ENCODE measurements at places on chromosomes 7 and 10.
A peak's percentile ranks its signal among the peaks of the same experiment; 100 is the strongest.

DNA sequence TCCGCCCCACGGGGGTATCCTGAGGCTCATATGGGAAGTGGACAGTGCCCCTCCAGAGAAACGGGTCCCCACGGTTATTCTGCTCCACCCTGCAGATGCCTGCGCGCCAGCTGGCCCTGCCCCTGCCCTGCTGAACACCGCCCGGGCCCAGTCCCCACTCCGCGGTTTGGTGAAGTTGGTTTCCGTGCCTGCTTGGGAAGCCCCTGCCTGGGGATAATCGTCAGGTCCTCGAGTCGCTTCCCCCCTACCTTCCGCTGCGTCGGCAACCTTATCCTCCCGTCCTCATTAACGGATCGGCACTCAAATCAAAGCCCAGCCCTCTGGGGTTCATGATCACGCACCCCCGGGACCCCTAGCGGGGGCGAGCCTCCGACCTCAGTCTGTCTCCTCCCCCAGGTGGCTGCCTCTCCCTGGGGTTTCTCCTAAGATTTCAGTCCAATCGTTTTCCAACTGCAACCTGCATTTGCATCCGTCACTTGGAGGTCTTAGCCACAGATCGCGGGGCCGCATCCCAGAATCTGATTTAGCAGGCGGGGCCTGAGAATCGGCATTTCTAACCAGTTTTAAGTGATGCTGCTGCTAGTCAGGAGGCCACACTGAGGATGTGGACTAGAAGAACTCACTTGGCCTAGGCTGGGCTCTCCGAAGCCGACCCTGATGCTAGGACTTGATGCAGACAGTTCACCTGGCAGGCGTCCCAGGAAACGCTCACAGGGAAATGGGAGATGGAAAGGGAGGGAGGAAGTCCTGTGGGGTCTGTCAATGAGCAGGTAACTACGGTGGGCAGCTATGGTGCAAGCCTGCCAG, 27.6 kb downstream of the WDR86 start:
- DNase-seq: peak; percentile 13

DNA sequence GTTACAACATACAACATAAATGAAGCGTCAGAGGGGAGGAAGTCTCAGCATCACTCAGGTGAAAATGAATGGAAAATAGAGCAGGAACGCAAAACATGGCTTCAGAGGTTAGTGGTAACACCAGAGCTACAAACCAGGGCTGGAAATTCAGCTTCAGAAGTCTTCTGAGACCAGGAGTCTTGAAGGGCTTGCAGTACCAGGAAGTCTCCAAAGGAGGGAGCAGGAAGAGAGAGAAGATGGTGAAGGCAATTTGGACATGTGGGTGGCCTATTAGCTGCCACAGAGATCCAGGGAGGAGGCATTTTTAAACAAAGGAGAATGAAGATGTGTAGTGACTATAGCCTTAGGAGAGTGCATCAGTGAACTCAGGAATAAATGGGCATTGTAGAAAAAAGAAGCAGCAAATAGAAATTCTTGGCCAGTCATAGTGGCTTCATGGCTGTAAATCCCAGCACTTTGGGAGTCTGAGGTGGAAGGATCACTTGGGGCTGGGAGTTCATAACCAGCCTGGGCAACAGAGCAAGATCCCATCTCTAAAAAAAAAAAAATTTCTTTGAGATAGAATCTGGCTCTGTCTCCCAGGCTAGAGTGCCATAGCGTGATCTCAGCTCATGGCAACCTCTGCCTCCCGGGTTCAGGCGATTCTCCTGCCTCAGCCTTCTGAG, 9.3 kb upstream of the TET1 start:
- no peak for DNase-seq

GRCh38 chr10:62794306-62794705, 10.2 kb upstream of the ADO start:
- no peak for DNase-seq

- no peak for DNase-seq
Observed at GRCh38 chr7:128530855-128531104, 54.2 kb downstream of the METTL2B start.

DNA sequence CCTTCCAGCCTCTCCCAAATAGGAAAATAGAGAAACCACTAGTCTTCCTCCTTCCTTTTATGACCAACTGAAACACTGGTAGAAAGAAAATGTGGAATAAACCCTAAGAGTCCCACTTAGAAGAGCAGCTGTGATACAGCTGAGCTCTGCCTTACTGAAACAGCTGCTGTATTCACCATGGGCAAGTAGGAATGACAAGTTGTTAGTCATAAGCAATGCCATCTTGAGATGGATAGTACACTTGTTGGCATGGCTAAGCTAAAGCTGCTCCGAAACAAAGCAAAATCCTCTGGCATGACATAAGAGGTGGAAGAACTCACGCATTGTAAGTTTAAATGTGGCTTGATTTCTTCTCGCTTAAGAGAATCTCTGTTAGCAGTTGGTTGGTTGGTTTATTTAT, 48.3 kb upstream of the TMEM236 start:
- DNase-seq: no peak

DNA sequence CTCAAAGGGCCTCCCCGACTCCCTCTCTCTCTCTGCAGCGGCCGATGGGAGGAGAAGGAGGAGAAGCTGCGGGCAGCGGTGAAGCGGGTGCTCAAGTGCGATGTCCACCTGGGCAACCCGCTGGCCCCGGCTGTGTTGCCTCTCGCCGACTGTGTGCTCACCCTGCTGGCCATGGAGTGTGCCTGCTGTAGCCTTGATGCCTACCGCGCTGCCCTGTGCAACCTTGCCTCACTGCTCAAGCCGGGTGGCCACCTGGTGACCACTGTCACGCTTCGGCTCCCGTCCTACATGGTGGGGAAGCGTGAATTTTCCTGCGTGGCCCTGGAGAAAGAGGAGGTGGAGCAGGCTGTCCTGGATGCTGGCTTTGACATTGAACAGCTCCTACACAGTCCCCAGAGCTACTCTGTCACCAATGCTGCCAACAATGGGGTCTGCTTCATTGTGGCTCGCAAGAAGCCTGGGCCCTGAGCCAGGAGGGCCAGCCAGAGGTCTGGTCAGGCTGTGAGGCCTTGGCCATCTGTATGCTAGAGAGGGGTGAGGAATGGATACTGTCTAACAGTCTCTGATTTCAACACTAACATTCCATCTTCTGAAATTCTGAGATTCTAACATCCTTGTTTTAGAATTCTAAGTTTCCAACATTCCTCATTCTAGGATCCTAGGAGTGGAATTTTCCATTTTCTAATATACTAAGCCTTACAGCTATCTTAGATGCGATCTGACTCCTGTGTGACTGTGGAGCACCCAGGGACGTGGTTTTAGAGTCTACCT, 3.6 kb downstream of the INMT start:
- DNase-seq: no peak

DNA sequence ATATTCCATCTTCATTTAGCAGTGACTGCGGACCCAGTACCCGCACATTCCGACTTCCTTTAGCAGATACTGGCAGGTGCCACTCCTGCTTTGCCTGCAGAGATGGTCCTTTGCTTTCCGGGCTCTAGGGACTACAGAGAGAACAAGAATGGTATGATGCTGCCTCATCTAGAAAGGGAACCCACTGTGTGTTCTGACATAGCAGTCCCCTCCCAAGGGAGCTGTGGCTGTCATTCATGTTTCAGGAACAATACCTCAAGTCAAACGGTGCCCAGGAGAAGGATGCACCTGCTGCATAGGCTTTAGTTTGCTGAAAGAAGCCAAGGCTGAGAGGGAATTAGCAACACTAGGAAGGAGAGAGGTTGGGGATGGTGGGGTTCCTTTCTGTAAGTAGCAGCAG, 15.9 kb upstream of the TMEM72 start:
- no peak for DNase-seq

GRCh38 chr10:31622978-31623377, 304.0 kb downstream of the ZEB1 start:
- no peak for DNase-seq

- DNase-seq: peak; percentile 44
Observed at GRCh38 chr10:5566614-5567013, 41.9 kb downstream of the CALML3 start.

DNA sequence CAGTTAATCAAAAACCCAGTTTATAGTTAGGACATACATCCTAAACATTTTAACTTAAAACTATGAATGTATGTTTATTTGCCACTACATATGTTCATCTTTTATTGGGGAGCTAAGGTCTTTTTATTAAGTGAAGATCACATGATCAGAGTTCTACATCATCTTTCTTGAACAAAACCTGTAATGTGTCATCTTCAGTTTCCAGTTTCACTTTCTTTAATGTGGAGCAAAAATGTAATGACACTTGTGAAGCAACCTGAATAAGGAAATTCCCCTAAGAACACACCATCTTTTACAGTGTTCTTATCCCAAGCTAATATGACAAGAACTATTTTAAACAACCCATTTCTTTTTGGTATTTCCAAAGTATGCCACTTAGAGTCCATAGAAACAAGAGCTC, 166.7 kb upstream of the BET1 start:
- no peak for DNase-seq

DNA sequence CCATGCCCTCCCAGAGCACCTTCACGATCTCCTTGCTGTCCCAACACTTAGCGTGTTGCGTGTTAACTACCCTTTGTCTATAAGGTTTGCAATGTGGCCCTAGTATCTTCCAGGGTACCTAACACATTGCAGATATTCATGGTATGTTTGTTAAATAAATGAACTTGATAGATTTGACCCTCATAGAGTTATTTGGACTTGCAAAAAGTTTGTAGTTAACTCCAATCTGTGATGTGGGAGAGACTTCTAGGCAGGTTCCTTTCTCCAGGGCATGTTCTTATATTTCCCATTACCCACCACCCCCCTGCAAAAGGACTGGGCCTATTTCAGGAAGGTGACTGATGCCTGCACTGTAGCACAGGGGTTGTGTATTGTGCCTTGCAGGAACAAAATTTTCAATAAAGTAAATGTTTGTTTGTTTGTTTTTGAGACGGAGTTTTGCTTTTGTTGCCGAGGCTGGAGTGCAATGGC, 612 bp downstream of the HILPDA start:
- DNase-seq: no peak

- DNase-seq: no peak
Observed at GRCh38 chr7:106023369-106024322, 60.6 kb downstream of the CDHR3 start.

DNA sequence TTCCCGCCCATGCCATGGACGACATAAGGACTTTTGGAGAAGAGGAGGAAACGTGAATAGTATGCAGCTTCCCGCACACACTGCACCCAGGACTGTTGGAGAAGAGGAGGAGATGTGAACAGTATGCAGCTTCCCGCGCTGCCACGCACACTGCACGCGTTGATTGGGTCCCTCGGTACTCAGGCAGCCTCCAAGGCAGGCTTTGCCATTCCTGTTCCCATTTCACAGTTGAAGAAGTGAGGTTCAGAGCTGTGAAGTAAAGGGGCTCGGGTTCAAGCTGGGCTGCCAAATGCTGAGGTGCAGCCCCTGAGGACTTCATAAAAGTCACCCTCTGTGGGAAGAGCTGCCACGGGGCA, 147.9 kb upstream of the FAM20C start:
- no peak for DNase-seq

GRCh38 chr10:24722131-24722675, 1.5 kb downstream of the ARHGAP21 start:
- no peak for DNase-seq

DNA sequence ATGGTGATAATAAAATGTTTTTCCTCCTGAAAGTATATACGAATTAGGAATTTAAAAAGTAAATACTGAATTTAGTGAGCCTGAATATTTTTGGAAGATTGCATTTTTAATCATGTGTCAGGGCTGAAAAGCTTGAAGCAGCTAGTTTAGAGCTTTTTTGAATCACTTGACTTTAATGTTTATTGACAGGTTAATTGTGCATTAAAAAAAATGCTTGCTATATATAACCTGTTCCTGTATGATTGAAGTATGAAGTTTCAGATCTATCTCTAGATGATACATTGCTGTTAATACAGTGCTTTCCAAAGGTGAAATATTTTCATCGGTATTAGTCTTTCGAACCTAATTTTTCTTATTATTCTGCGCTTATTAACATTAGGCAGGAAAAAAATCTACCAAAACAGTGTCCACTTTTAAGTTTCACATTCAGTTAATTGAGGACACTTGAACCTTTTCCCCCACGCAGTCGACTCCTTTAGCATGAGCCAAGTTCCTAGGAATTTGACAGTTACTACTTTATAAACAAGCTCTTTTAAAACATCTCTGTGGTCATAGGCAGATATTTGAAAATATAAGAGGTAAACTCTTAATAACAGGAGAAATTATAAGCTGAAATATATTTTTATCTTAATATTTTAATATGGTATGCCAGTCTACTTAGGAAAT, 187.1 kb downstream of the MLLT10 start:
- DNase-seq: no peak

DNA sequence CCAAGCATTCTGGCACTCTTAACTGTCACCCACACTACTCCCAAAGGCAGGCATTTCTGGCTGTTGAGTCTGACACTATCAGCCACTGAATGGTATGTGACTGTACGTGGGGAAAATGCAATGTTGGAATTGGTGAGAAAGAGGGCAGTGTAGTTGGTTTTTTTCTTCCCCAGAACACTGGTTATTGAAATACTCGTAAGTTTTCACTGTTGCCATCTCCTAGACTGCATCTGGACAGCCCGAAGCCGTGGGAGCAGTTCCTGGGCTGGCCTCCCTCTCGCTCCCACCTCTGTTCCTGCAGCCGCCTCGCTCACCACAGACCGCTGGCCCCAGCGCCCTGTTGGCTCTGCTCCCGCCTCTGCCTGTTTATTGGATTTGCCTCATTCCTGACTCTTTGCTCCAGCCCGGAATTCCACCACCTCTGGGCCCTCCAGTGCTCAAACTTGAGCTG, 5.7 kb downstream of the PLCE1 start:
- no peak for DNase-seq

- no peak for DNase-seq
Observed at GRCh38 chr7:15751191-15751701, 64.8 kb upstream of the MEOX2 start.

GRCh38 chr10:96978621-96979154, 146.6 kb downstream of the LCOR start:
- no peak for DNase-seq

DNA sequence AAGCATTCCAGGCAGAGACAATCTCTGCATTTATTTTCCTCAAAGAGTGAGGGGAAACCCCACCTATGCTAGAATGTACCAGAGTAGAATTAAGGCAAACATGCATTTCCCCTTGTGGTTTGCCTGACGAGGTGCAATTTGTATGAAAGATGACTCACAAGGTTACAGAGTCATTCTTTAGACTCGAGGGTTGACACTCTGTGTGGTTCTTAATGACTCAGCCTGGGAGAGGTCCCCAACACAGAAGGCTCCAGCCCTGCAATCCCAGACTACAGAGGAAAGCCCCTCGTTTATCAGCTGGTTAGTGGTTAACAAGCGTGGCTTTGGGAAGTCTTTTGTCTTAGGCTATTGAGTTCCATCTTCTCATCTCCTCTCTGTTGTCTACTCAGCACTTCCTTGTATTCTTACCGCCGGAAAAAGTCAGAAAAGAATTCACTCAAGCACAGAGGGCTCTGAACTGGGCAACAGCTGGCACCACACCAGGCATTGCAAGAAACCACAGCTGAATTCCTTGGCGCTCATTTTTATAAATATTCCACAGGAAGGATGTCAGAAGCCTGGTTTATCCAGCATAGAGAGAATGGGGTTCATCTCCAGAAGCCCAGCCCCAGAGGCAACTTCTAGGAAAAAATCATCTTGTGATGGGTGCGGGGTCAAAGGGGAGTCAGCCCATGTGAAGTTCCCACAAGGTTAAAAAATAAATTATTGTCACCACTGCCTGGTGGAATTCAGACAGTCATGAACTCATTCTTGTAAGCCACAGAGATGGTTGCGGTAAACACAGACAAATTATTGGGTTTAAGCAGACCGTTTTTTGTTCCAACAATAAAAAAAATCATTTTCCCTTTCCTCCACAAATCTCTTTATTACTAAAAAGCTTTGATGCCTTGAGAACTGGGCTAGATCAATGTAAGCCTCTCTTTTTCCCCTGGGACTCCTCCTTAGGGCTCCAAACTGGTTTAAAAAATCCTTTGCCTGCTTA, 24.5 kb upstream of the SVIL start:
- DNase-seq: peak; percentile 49

GRCh38 chr7:79090543-79090942, 362.9 kb downstream of the MAGI2 start:
- DNase-seq: no peak

Data from activated CD4-positive, alpha-beta T cell treated with anti-CD3 and anti-CD28 coated beads, Interleukin-2, amount 50 U/mL, for 4 hours (primary cell).